Hepatic stellate cell (primary cell): ENCODE measurements at places on chromosomes 3 and 15.

DNA sequence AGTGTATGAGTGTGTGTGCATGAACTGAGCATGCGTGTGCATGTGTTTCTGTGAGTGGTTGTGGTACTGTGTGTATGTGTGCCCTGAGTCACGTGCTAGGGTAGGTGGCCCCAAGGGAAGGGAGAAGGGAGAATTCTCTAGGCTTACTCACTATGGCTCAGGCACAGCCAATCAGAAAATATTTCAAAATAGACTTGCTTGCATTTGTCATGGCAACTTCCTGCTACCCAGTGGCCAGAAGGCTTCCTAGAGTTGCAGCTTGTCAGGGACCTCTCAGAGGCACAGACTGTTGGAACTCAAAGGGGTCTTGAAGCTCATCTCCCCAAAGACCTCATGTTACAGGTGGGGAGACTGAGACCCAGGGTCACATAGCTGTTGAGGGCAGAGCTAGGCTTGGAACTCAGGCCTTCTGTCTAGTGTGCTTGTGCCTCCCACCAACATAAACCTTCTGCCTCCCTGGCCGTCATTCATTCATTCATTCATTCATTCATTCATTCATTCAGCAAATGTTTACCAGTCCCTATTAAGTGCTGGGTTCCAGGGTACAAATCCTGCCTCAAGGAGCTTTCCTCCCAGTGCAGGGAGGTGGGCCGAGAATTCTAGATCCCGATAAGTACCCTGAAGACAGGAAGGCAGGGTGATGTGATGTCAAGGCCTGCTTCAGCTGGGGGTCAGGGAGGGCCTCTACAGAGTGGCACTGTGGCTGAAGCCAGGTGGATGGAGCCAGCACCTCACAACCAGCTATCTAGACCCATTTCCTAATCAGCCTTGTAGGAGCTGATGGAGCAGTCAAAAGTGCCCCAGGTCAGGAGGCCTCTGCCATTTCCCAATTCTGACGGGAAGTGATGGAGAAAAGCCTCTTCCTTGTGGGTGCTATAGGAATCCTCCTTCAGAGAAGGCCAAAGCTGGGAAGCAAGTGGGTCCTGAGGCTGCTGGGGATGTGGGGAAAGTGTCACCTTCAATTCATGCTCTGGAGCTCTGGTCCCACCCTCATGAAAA, 10.9 kb upstream of the RFT1 start:
- DNase-seq = peak; percentile 88

GRCh38 chr3:172316758-172317157, 131.5 kb downstream of the GHSR start:
- no peak for DNase-seq

- DNase-seq = no peak
Measured at GRCh38 chr15:24760066-24760465, 84.5 kb downstream of the NPAP1 start.

- no peak for DNase-seq
Measured at GRCh38 chr3:118823626-118824025, 211.0 kb downstream of the IGSF11 start.

DNA sequence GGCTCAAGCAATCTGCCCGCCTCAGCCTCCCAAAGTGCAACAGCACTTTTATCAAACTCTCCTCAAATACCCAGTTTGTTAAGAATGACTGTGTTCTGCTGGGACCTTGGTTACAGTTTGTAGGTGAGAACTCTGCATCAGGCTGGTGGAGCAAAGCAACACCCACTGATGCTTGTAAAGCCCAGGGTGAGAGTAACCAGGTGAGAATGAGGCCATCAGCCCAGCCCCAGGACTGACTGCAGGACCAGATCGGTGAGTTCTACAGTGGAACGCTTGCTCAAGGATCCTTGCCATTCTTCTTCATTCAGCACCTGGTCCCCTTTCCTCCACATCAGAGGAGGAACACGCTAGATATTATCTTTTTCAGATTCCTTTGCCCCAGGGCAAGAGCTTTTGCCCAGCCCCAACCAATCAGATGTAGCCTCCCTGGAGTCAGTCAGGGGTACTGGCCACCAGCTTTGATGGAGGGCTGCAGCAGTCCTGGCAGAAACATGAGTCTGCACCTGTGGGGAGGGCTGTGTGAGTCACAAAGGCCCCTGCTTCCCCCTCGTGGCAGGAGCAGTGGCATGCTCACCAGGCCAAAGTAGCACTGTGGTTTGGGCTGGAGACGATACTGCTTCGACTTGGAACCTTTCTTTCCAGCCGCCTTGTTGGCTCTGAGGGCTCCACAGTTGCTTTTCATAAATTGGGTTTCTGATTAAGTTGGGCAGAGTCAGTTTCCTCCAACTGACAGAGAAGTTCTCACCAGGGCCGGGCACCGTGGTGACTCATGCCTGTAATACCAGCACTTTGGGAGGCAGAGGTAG, 3.5 kb upstream of the SHISA5 start:
- DNase-seq = peak; percentile 66

DNA sequence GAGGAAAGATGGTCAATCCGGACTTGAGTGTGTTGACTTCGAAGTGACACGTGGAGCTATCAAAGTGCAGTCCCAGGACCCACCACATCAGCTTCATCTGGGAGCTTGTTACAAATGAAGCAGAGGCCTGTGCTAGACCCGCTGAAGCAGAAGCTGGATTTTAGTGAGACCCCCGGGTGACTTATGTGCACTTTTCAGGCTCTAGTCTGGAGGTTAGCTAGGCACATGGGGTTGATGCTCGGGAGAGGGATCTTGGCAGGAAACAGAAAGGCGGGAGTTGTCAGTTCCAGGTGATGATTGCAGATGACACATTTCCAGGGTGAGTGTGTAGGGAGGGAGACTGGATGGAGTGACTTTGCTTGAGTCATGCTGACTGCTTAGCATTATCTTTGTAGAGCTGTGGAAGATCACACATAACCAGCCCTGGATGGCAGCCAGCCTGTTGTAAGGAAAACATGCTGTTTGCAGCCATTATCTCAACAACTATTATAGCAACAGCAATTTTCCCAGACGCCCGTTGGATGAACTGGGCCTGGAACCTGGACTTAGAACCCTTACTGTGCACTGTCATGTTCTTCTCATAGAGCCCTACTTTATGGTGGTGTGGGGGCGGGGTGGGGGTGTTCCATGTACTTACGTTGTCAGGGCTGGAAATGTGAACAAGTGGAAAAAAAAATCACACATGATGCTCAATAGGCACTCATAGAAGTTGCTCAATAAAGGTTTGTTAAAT, 122.4 kb downstream of the THSD4 start:
- peak; percentile 67 for DNase-seq

GRCh38 chr3:110015231-110015963, 678.1 kb upstream of the DPPA4 start:
- DNase-seq = no peak

- DNase-seq = no peak
Measured at GRCh38 chr3:126058666-126059065, 25.3 kb downstream of the SLC41A3 start.

- no peak for DNase-seq
Measured at GRCh38 chr15:75706682-75706954, 6.0 kb downstream of the CSPG4 start.

- no peak for DNase-seq
Measured at GRCh38 chr15:32735989-32736700, 18.3 kb downstream of the GREM1 start.

DNA sequence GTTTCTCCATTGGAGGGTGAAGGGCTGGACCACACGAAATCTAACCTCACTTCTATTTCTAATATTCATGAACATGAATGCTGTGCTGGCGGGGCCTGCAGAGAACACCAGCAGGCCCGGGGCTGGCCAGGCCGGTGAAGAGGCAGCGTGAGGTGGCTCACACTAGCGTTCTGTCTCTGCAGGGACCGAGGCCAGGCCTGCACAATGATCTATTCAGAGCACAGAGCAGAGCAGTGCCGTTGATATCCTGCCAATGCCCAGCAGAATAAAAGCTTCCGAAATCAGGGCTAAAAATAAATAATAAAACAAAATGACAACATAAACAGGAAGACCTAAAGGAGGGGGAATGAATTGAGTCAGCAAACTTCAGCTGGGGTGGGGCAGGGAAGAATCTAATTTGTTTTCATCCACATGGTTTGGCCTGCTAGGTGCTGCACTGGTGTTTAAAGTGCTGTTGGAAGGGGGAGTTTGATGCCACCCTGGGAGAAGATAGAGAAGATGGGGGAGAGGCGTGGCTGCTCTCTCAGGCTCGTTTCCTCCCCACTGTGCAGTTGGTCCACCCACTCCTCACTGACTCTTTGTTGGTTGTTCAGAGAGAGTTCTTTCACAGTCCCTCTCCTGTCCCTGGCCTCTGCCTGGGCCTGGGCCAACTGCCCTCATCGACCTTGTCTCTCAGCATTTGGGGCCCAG, 837.1 kb downstream of the AGBL1 start:
- no peak for DNase-seq

GRCh38 chr3:26588931-26589330, 33.6 kb upstream of the LRRC3B start:
- no peak for DNase-seq

- no peak for DNase-seq
Measured at GRCh38 chr15:72289597-72290325, 17.4 kb upstream of the PARP6 start.

DNA sequence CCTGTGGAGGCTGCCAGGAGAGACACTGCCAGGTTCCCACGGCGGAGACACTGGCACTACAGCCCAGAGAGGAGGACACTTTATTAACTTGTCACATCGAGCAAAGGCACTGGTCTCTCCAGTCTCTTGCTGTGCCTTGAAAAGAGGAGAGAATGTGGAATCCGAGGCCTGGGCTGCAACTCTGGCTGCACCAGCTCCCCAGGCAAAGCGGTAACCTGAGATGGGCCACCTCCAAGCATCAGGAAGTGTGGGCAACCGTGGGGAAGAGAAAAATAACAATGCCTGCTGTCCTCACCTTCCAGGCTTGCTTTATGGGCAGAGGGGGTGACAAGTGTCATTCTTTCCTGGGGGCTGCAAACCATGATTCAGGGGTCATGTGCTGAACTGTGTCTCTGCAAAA, 91.6 kb upstream of the RGMA start:
- no peak for DNase-seq

DNA sequence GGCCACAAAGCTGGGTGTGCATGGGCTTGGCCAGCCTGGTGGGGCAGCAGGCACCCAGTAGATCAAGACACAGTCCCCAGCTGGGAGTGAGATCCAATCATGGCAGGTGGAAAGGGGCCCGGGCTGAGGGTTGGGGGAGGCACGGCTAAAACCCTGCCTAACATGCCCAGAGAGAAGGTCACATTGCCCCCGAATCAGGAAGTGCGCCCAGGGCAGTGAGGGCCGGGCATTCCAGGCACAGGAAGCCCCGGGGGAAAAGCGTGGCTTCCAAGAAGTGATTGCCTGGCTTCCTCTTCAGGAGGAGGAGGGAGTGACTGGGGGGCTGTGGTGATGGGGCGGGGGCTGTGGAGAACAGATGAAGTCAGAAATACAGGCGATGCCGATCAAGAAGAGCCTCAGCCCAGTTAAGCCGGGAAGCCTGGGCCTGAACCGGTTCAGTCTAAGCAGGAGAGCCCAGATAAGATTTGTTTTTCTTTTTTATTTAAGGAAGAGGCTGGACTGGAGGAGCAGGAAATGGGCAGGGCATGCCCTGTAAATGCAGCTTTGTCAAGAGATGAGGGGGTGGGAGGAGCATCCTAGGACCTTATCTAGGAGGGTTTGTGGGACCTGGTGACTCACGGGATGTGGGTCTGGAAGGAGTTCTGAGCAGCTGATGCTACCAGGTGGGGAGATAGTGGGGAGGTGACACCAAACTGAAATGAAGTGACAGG, 83.9 kb downstream of the CHSY1 start:
- DNase-seq = peak; percentile 94

GRCh38 chr3:23874359-23875112, 42.3 kb downstream of the NKIRAS1 start:
- peak; percentile 87 for DNase-seq

DNA sequence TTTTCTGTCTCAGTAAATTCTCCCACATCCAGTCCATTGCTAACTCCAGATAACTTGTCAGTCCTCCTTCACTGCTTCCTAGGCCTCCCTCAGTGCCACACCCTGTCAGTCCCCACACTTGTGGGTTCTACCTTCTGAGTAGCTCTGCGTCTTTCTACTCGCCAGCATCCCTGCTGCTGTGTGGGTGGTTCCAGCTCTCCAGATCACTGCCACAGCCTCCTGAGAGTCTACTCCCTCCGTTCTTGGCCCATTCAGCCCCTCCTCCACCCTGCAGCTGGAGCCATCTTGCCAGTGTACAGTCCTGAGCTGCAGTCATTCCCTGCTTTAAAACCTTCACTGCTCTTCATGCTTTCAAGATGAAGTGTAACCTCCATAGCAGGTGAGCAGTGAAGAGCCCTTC, 45.3 kb downstream of the MAP2K5 start:
- no peak for DNase-seq

- DNase-seq = no peak
Measured at GRCh38 chr3:149203758-149204157, 17.9 kb downstream of the CP start.

GRCh38 chr3:130915567-130916292, 21.8 kb downstream of the ATP2C1 start:
- DNase-seq = no peak
